Astrocyte of the hippocampus (primary cell): ENCODE measurements at places on chromosomes 6 and 20.

GRCh38 chr6:8570256-8570920, 135.0 kb upstream of the SLC35B3 start:
- DNase-seq: no peak

- peak; percentile 74 for DNase-seq
These were observed 27.8 kb upstream of the TLDC2 start for GRCh38 chr20:36848078-36848660.

DNA sequence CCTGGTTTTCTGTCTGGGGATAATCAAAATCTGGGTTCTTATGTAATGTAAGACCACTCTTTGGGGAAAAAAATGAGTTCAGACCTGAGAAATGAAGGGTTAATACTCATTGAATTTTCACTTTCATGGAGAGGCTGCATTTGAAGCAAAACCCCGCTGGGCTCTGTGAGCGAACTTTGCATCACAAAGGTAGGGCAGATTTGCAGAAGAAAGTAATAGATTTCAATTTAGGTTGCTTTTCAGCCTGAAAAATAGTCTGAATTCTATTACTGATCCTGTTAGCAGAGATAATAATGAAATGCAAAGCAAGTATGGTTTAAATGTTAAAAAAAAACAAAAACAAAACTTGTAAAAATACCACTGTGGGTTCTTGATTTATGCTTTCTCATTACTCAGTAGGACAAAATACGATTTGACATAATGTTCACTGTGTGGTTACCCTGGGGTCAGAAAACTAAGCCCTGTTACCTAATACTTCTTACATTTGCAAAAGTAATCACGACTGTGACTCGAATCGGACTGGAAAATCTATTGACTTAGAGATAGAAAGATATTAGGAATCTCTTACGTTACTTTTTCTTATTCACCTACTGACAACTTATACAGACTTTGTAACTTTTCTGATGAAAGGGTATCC, 72.2 kb downstream of the UST start:
- peak; percentile 44 for DNase-seq

- peak; percentile 56 for DNase-seq
These were observed 2.2 kb downstream of the HSPA1B start for GRCh38 chr6:31829633-31830283.

- DNase-seq: no peak
These were observed 89.9 kb downstream of the BTBD9 start for GRCh38 chr6:38549795-38550194.

DNA sequence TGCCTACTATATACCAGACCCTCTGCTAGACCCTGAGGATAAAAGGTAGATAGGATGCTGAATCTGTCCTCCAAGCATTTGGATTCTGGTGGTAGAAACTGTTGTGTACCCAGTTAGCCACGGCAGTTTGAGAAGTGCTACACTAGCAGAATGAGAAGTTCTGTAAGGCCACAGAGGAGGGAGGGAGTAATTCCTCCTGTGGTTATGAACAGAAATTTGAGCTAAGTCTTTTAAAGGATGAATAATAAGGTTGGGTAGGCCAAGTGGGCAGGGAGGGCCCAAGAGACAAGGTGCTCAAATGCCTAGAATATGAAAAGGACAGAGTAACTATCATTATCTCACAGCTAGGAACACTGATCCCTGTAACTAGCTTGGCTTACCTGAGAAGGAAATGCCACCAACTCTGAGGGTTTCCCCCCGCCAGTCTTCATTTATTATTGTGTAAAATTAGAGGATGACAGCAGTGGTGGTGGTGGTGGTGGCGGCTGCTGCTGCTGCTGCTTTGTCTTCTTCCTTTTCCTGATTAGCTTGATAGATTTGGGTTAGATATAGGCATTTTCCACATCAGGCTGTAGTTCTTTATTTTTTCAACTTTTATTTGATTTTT, 243.3 kb downstream of the PRL start:
- peak; percentile 15 for DNase-seq

GRCh38 chr6:127385668-127386430, 42.4 kb upstream of the ECHDC1 start:
- no peak for DNase-seq

- peak; percentile 93 for DNase-seq
These were observed 45.1 kb upstream of the NEDD9 start for GRCh38 chr6:11277275-11278206.

GRCh38 chr20:61771805-61772350, 293.8 kb downstream of the TAF4 start:
- no peak for DNase-seq

DNA sequence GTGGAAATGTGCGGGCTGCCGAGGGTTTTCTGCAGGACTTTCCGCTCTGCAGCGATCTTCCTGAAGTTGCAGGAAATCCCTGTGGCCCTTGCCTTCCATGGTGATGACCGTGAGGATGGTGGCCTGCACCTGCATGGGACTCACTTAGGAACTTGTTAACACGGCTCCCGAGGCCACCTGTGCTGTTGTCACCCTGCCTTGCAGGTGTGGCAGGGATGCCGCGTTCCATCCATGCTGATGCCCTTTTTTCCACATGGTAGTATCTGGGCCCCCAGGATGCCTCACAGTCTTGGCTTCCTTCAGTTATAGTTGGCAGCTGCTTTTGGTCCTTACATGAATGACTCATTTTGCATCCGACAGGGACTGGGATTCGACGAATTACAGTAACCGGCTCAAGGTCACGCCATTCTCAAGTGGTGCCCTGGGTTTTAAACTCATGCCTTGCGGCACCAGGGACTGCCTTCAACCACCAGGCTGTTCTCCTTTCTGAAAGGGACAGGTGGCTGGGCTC, 37.2 kb downstream of the SYNJ2 start:
- DNase-seq: peak; percentile 76

GRCh38 chr6:19921786-19922185, 84.6 kb downstream of the ID4 start:
- DNase-seq: peak; percentile 3

DNA sequence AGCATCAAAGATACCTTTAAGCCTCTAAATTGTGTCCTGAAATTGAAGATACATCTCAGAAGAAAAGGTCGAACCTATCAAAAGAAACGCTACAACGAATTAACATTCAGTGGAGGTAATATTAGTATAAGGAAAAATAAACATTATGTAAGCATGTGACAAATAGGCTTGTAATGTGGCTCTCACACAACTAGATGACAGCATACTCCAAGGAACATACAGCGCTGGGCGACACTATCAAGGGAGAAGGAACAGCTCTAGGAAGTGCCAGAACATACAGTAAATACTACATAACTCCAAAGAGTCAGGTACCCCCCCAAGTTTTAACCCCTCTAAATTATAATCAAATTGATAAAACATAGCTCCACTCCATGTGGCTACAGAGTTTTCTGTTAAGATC, 103.5 kb downstream of the LAMP5 start:
- peak; percentile 54 for DNase-seq
